ENCODE measurements at places on chromosomes 11 and 22.

- peak; percentile 100 for DNase-seq
These were observed at the start of gene LIMK2 for GRCh38 chr22:31211862-31212730. LIMK2 (plus strand) TSS chr22:31212298; CDS start chr22:31212409, 111 bp downstream.

- DNase-seq: no peak
These were observed 26.0 kb downstream of the TENM4 start for GRCh38 chr11:79414644-79415317.

- no peak for DNase-seq
These were observed 35.3 kb downstream of the PI4KA start for GRCh38 chr22:20823264-20823663.

DNA sequence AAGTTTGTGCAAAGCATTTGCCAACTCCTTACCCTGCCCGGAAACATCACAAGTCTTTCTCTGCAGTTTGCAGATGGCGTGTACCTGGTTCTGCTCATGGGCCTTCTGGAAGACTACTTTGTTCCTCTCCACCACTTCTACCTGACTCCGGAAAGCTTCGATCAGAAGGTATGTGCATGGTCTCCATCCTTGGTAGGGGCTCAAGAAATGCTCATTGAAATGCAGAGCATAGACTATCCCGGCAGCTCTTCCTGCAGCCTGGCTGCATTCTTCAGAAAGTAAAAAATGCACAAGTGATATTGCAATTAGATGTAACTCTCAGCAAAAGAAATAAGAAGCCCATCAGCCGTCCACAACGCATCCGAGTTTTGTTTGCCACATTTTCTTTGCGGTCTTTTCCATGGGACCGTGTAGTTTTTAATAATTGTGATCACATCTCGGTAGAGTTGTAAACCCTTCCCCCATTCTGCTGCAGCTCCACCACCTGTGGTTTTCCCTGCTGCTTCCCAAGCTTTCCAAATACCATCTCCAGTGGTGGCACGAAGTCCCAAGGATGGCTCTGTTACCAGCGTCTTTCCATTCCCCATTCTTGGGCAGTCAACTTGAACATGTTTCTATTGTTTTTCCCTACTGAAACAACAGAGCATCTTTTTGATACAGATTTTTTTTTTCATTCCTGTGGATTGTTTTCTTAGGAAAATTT is 22.7 kb upstream of the PARVG start:
- no peak for DNase-seq

GRCh38 chr11:31959716-31960115 is 131.2 kb upstream of the RCN1 start:
- no peak for DNase-seq

DNA sequence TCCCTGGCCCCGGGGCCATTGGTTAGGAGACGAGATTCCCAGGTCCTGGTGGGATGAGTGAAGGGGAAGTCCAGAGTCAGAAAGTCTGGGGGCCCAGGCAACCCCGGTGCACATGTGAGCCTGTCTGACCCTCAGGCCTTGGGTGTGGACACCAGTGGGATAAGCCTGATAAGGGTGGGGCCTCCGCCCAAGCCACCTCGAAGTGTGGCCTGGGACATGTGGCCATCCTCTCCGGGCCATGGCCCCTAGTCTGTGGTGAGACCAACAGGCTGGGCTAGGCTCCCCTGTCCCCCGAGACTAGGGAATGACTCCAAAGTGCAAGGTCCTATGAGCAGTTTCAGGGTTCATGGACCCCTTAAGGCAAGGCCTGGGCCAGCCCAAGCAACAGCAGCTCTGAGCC is 6.3 kb downstream of the CABP7 start:
- DNase-seq: no peak

- DNase-seq: no peak
These were observed 877 bp downstream of the ALG9 start for GRCh38 chr11:111870522-111870885.

GRCh38 chr11:128886406-128887124 is 4.6 kb upstream of the KCNJ5 start:
- DNase-seq: no peak

- no peak for DNase-seq
These were observed 13.0 kb downstream of the CLPB start for GRCh38 chr11:72421351-72421750.

- no peak for DNase-seq
These were observed 274.9 kb downstream of the FAM181B start for GRCh38 chr11:82458761-82459160.

GRCh38 chr22:24423519-24424000 is 3.8 kb upstream of the ADORA2A start:
- DNase-seq: peak; percentile 79

DNA sequence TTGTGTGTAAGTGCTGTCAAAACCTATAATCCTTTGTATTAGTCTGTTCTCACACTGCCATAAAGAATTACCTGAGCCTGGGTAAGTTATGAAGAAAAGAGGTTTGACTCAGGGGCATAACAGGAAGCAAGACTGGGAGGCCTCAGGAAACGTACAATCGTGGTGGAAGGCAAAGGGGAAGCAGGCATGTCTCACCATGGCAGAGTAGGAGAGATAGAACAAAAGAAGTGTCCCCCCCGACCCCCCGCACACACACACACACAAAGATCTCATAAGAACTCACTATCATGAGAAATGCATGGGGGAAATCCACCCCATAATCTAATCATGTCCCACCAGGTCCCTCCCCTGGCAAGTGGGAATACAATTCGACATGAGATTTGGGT is 2.3 kb upstream of the USP28 start:
- DNase-seq: no peak

GRCh38 chr11:60924906-60925853 is 920 bp downstream of the TMEM132A start:
- no peak for DNase-seq

- DNase-seq: no peak
These were observed 33.3 kb downstream of the KIAA1671 start for GRCh38 chr22:24985826-24986214.

- no peak for DNase-seq
These were observed 107.8 kb downstream of the KIRREL3 start for GRCh38 chr11:126892756-126893155.

DNA sequence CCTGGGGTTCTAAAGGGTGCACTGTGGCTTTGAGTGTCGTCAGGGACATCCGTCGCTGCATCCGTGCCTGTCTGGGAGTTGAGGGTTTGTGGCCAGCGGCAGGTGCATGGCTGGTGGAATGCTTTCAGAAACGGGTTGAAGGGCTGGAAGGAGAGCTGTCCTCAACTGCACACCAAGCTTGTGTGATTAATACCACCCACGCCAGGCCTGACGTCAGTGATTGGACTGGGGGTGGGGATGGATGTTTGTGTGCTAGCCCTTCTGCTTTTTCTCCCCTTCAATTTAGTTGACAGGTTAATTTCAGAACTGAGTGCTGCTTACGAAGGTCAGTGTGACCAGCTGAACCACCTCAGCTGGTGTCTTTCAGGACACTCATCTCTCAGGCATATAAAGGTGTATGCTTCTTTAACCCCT is 3.2 kb upstream of the GAB2 start:
- peak; percentile 12 for DNase-seq

- DNase-seq: no peak
These were observed 212.3 kb downstream of the DDX10 start for GRCh38 chr11:108877178-108877577.

DNA sequence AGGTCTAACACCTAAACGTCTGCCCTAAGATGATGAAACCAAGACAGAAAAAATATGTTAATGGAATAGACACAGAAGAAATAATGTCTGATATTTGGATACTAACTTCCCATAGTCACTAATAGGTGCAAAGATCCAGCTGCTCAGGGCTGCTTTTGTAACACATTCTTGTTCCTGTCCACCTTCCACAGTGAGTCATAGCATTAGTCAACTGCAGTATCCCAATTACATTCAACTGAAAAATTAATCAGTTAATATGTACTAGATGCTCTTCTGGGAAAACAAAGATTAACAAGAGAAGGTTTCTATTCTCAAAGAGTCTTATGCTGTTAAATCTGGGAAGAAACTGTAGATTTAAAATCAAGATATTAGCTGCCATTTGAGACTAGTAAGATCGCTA is 47.6 kb downstream of the HEPHL1 start:
- no peak for DNase-seq

GRCh38 chr11:90220391-90220790 is 2.5 kb downstream of the CHORDC1 start:
- no peak for DNase-seq

DNA sequence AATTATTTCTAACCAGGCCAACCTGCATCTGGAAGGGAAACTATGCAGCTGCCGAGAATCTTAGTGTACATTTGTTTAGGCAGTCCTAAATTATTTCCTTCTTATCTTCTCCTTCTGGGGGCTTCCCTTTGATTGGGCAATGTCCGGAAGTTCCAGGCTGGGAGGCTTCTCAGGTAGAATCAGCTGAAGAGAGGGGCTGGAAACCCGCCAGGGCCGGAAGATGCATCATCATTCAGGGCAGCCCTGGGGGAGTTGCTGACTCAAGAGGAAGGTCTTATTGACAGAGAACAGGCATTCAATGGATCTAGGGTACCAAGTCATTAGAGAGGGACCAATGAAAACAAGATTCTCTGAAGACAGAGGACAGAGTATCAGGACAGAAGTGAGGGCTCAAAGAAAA is 150.7 kb downstream of the BLID start:
- DNase-seq: no peak

- DNase-seq: no peak
These were observed 257.1 kb downstream of the BUD13 start for GRCh38 chr11:116515664-116516184.

DNA sequence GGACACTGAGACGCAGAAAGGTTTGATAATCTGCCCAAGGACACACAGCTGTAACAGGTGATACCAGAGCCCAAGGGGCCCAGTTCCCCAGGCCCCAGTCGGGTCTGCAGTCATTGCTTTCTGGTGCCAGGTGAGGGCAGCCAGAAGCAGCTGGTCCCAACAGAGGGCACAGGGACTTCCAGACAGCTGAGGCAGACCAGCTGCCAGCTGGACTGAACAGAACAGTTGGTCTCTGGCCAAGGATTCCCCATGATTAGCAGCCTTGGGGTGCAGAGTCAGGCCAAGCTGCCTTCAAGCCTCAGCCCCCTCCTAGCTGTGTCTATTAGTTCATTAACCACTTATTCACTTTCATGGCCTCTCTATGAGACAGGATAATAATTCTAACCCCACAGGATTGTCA is 105.6 kb downstream of the RRAS2 start:
- no peak for DNase-seq

- no peak for DNase-seq
These were observed 1217.6 kb downstream of the JRKL start for GRCh38 chr11:97607291-97608000.

DNA sequence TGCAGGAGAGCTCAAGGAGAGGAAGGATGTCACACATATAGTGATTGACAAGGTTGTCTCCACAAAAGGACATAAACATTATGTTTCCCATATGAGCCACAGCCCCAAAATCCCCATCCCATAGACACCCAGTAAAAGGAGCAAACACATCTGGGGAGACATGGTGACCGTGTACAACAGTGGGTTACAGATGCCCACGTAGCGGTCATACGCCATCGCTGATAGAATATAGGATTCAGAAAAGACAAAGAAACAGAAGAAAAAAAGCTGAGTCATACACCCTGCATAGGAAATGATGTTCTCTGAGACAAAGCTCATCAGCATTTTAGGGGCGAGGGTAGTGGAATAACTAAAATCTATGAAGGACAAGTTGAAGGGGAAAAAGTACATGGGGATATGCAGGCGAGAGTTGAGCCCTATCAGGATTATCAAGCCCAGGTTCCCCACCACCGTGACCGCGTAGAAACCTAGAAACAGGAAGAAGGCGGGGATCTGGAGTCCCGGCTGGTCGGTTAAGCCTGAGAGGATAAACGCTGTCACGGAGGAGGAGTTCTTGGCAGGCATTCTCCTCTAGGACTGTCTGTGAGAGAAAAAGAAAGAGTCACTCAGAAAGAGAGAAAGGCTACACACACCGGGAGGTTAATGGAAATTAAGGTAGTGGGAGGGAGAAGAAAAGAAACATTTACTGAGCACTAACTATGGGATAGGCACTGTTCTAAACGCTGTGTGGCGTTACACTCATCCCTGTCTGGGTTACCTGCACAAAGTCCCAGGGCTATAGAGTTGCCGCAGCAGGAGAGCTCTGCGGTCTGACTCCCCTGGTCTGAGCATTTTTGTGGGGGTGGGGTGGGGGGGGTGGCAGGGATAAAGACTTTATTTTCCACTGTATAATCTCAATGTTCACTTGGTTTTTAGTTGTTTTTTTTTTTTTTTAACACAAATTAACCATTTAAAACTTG is 36.1 kb upstream of the OR8B8 start:
- DNase-seq: no peak

DNA sequence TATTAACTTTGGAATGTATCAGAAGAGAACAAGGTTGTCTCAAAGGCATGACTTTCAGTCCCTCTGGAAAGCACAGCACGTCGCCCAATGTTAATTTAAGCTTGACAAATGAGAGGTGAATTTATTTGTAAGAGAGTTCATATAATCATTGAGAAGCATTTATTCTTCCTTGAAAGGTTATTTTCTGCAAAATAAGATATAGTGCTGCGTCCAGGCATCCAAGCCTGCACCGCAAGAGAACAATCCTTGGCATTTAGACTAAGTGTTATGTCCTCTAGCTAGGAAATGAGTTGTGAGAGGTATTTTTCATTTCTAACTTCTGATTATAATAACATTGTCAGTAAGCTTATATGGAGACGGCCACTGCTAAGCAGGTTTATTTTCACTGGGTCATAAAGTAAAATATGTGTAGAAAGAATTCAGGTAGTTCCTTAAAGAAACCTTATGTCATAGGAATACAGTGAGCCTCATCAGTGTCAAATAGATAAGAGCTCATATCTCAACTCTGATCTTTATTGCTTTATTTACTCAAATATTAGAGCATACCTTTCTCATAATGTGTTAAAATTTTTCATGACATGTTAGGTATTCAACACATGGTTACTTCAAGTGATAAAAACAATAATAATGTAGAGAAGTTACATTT is 182.0 kb downstream of the LUZP2 start:
- DNase-seq: no peak

- DNase-seq: no peak
These were observed 449 bp downstream of the PIDD1 start for GRCh38 chr11:804599-804964.

DNA sequence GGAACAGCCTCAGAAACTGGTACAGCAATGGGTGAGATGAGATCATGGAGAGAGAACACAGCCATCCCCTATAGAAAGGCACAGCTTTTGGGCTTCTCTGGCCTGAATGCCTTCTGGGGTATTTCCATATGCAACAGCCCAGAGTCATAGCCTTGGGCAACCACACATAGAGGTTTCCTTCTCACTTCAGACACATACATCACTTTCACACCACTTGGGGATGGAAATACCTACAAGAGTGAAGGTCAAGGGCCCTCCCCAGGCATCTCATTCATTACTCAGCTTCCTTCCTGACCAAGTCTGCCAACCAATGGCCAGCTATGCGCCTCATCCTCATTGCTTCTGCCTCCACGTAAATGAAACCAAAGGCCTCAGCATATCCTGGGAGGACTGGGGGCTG is 17.7 kb upstream of the OLFML1 start:
- no peak for DNase-seq

GRCh38 chr22:35498026-35498800 is 42.4 kb upstream of the RASD2 start:
- no peak for DNase-seq

Measured in activated naive CD4-positive, alpha-beta T cell treated with anti-CD3 and anti-CD28 coated beads, Interleukin-2, amount 50 U/mL, for 72 hours (primary cell).